ENCODE measurements at places on chromosomes 4 and X. TPM values are rescaled to one million over a fixed set of nuclear protein-coding genes. Genes with fewer than 3 reads are reported as not detected.

DNA sequence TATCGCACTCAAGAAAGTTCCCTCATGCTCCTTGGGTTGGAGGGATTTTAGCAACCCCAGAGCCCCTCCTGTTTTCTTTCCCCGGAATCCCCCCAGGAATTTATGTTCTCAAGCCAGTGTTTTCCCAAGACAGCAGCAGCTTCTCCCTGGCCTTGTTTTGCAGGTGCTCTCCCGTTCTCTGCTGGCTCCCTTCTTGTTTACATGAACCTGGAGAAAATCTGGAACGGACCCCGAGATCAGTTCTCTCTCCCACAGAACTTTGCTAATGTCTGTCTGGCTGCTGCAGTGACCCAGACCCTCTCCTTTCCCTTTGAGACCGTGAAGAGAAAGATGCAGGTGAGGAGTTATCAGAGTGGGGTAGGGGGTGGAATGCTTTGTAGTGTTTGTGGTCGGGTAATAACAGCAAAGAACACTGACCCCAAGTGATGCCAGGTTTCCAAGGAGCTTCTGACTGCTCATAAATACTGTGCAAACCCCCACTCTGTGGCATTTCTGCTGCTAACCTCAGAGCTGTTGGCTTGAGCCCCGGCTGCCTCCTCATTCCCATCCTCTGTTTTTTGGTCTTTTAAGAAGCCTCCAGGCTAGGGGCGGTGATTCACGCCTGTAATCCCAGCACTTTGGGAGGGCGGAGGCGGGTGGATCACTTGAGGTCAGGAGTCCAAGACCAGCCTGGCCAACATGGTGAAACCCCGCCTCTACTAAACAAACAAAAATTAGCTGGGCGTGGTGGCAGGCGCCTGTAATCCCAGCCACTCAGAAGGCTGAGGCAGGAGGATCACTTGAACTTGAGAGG, 11.1 kb downstream of the SLC25A43 start:
- peaks cover 2% of the 10 kb centered on the region for H3K4me1 ChIP-seq
- peak overlapping the region; percentile 63 for H3K27ac ChIP-seq

- no peak for DNase-seq
- no peaks in the 10 kb centered on the region for H3K36me3 ChIP-seq
- no peak overlapping the region for H3K4me3 ChIP-seq
- H3K27ac ChIP-seq = no peak overlapping the region
Measured at GRCh38 chrX:72308209-72308565, 2.5 kb upstream of the CITED1 start.

GRCh38 chr4:68606240-68606639, 30.1 kb upstream of the UGT2B17 start:
- H3K27me3 ChIP-seq = no peaks in the 10 kb centered on the region
- no peak overlapping the region for H3K4me3 ChIP-seq
- H3K4me1 ChIP-seq = no peaks in the 10 kb centered on the region
- no peak overlapping the region for H3K27ac ChIP-seq
- DNase-seq = no peak
- H3K36me3 ChIP-seq = no peaks in the 10 kb centered on the region

DNA sequence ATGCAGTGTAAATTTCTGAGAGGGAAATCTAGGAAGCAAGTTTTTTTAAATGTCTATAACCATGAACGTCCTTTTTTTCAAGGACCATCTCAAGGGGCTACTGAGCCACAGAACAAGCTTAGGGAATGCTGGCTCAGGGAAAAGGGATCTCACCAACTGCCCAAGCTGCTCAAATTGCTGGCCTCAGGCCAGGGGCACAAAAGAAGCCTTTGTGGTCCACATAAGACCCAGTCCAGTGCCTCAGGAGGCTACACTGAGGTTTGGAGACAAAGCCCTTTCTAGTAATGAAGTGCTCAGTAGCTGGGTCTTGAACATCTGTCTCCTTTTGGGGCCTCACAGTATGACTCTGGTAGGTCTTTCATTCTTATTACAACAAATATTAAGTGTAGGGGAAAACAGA, 305.5 kb downstream of the RAB28 start:
- no peak for DNase-seq
- H3K27ac ChIP-seq = no peak overlapping the region
- H3K27me3 ChIP-seq = no peaks in the 10 kb centered on the region
- no peaks in the 10 kb centered on the region for H3K4me1 ChIP-seq
- H3K4me3 ChIP-seq = no peak overlapping the region

DNA sequence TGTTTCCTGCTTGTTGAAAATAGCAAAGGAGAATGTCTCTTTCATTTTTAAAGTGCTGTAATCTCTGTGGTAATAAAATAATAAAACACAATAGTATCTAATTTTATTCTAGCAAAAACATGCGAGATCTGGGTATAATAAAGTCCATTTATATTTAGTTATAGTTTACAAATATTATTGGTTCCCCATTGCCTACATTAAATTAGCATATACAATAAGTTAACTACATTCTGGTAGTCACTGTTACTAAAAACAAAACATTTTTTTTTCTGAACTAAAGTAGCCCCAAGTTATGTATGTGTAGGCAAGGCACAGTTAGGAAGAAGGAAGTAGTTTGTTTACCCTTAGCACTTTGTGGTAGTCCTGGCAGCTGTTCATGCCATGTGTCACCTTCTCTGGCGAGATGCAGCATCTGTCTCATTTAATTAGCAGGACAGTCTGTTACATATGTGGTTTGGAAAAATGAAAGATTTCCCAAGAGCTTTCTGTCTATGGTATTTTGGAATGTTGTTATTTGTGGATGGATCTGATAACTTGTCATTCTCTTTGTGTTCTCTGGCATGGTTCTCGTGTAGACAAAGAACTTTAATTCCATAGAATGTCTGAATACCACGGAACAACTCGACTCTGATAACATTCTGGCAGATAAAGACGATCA, 231.3 kb upstream of the PITX2 start:
- no peak overlapping the region for H3K4me3 ChIP-seq
- no peaks in the 10 kb centered on the region for H3K4me1 ChIP-seq
- DNase-seq = no peak
- H3K27ac ChIP-seq = no peak overlapping the region
- no peaks in the 10 kb centered on the region for H3K27me3 ChIP-seq

DNA sequence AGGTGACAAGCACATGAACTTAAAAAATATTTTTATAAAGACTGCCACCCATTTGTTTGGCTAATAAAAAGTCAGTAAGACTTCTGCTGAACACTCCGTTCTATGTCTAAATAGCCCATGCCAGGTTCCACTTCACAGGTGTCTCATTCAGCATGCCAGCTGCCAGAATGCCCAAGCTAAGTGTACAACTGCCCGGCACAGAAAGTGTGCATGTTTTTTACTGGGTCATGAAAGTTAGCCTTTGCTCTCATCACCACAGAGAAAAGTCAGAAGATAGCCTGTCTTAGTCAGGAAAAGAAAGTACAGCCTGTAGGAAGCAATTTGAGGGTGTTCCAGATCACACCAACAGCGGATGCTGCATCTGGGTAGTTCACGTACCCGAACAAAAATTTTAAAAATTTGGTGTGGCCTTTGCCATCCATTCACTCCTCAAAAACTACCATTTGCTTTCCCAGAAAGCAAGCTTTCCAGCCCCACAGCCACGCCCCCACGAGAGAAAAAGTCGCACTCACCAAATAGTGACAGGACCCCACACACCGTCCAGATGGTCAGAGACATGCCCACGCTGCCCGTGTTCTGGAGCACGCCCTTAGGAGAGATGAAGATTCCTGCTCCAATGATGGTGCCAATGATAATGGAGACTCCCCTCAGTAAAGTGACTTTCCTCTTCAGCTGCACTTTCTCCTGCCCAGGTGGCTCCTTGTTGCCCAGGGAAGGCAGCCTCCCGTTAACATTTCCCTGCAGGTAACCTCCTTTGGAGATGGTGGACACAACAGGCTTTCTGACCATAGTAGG, 671 bp downstream of the SLC7A11 start:
- DNase-seq = peak; percentile 30
- peak overlapping the region; percentile 91 for H3K27ac ChIP-seq
- no peaks in the 10 kb centered on the region for H3K27me3 ChIP-seq
- H3K4me3 ChIP-seq = peak overlapping the region; percentile 34
- H3K36me3 ChIP-seq = no peaks in the 10 kb centered on the region

DNA sequence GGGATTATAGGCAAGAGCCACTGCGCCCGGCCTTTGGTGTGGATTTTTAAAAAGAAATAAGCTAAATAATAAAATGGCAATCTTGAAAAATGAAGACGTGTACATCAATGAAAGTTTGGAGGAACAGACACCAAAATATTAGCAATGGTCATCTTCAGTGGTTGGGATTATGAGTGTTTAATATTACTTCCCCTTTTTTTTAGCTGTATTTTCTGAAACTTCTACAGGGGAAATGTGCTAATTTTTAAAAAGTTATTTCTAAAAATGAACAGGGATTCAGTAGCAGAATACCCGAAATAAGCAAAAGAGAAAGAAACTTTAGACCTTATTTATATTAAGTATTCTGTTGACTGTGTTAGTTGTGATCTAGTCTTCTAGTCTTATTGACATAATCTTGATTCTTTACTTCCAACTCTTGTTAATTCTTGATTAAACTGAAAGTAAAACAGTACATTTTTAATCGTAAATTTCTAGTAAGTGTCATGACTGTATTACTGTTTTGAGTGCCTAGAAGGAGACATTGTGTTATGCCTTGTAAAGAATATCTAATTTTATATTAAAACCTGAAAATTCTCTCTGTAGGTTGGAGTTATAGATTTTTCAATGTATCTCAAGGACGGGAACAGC, 51.3 kb downstream of the RUFY3 start:
- H3K27ac ChIP-seq = no peak overlapping the region
- peaks cover 3% of the 10 kb centered on the region for H3K36me3 ChIP-seq
- H3K4me3 ChIP-seq = no peak overlapping the region
- H3K27me3 ChIP-seq = no peaks in the 10 kb centered on the region
- DNase-seq = no peak
- no peaks in the 10 kb centered on the region for H3K4me1 ChIP-seq

- no peak overlapping the region for H3K27ac ChIP-seq
- H3K4me3 ChIP-seq = no peak overlapping the region
- no peaks in the 10 kb centered on the region for H3K36me3 ChIP-seq
- DNase-seq = no peak
Measured at GRCh38 chr4:56261027-56261426, 126.3 kb downstream of the AASDH start.

DNA sequence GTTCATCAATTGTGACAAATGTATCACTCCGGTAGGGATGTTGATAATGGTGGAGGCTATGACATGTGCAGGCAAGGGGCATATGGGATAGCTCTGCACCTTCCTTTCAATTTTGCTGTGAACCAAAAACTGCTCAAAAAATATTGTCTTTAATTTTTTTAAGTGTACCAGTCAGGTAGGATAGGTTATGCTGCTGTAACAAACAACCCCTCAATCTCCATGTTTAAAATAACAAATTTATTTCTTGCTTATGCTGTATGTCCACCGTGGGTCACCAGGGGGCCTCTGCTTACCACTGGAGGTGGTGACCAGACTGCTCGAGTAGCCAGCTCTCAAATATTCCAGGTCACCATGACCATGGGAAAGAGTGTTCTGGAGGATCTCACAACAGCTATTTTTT, 23.4 kb upstream of the MSX1 start:
- no peak overlapping the region for H3K27ac ChIP-seq
- no peaks in the 10 kb centered on the region for H3K4me1 ChIP-seq
- no peak overlapping the region for H3K4me3 ChIP-seq
- H3K27me3 ChIP-seq = no peaks in the 10 kb centered on the region
- no peak for DNase-seq

DNA sequence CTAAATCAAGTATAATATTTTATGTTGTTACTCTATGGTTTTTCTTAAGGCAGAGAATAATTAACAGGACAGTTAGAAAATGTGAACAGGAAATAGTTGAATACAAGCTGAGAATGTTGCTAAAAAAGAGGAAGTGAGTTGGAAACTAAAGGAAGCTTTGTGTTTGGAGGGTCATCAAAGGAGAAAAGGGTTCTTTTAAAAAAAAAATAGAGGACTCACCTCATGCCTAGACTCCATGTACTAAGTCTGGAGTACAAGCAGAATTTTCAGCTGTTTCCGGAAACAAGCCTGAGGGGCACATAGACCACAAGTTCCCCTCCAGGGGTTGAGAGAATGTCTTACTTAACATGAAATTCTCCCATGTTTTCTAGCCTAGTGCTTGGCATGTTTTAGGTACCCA, 20.1 kb upstream of the MAP7D3 start:
- no peak overlapping the region for H3K4me3 ChIP-seq
- no peaks in the 10 kb centered on the region for H3K27me3 ChIP-seq
- no peak overlapping the region for H3K27ac ChIP-seq
- H3K4me1 ChIP-seq = no peaks in the 10 kb centered on the region

- H3K27me3 ChIP-seq = no peaks in the 10 kb centered on the region
- peaks cover 8% of the 10 kb centered on the region for H3K36me3 ChIP-seq
- H3K4me1 ChIP-seq = no peaks in the 10 kb centered on the region
- H3K27ac ChIP-seq = peak overlapping the region; percentile 80
- H3K4me3 ChIP-seq = peak overlapping the region; percentile 18
Measured at GRCh38 chrX:129932821-129933321, 26.9 kb downstream of the UTP14A start.

DNA sequence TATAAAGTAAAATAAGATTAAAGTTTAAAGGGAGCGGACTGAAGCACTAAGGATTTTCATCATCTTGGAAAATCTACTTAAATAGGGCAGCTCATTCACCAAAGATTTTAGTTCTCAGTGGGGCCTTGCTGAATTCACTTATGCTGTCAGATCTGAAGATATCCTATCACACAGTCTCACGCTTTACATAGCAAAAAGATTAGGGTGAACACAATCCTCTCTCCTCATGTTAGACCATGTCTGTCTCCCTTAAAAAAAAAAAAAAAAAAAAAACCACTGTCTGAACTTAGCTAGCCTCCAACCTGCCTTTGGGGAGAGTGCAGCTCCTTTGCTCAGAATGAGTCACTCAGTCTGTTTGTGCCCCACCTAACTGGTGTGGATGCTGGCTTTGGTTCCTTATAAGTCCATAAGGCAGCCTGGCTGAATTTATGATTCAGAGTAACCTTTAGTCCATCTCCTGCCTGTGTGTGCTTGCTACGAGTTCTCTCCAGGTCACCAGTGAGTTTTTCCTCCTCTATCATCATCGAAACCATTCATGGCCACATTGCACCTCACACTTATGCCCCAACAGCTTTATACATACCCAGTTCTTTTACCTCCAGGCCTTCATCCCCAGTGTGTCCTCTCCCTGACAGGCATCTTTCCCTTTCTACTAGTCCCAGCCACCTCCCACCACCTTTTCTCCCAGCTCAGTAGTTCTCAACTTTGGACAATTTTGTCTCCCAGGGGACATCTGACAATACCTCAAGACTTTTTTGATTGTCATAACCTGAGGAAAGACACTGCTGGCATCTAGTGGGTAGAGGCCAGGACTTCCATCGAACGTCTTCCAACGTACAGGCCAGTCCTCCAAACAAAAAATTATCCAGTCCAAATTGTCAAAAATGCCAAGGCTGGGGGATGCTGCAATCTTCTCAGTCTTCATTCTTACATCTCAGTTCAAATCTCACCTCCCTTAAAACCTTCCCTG, 220.7 kb upstream of the EMCN start:
- no peaks in the 10 kb centered on the region for H3K36me3 ChIP-seq
- H3K4me1 ChIP-seq = no peaks in the 10 kb centered on the region
- H3K27ac ChIP-seq = no peak overlapping the region
- no peaks in the 10 kb centered on the region for H3K27me3 ChIP-seq
- peak; percentile 94 for DNase-seq

GRCh38 chr4:107658400-107659336, 61.4 kb downstream of the PAPSS1 start:
- H3K4me1 ChIP-seq = no peaks in the 10 kb centered on the region
- no peaks in the 10 kb centered on the region for H3K36me3 ChIP-seq
- H3K27ac ChIP-seq = no peak overlapping the region
- DNase-seq = no peak

Gene MUC7
- polyA plus RNA-seq = not detected

Gene ANAPC10
- polyA plus RNA-seq = 13.9 TPM

Gene ARMCX1
- polyA plus RNA-seq = 40.6 TPM

Gene HS3ST1
- polyA plus RNA-seq = 5.1 TPM

Gene TMEM154
- polyA plus RNA-seq = 0.86 TPM

Gene PABPC1L2B
- not detected for polyA plus RNA-seq

Measured in small intestine (tissue), 16 donors.